Suprapubic skin (tissue), 4 donors: ENCODE measurements at places on chromosomes 4 and X. TPM values are rescaled to one million over a fixed set of nuclear protein-coding genes. Genes with fewer than 3 reads are reported as not detected.

Gene PNMA5
- not detected for total RNA-seq

Gene G3BP2
- total RNA-seq = 57.0 TPM

DNA sequence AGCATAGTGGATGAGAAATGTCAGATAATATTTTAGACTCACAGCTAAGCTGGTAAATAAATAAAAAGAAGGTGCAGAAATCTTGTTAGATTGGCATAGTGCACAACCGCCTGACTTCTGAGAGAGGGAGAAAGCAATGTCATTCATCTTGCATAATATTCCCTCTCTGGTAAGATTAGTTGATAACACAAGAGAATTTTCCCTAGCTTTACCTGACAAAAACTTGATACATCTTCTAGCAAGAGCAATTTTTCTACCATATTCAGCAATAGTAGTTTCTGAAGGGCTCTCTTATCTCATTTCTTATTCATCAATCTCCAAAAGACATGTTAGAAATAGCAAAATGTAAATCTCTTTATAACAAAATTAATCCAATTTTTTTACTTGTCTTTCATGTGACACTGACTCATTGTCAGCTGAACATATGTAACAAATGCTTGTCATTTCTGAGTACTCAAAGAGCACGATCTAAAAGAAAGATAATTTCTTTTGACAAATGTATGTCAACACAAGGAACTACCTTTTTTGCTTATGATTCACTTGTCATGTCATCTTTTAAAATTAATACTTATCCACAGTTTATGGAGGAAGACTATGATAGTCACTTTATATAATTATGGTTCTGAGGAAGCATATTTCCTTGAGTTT, 240.0 kb downstream of the ARAP2 start:
- H3K27ac ChIP-seq = no peak overlapping the region
- H3K4me1 ChIP-seq = no peaks in the 10 kb centered on the region
- H3K36me3 ChIP-seq = no peaks in the 10 kb centered on the region

Gene C4orf50
- total RNA-seq = not detected

- no peaks in the 10 kb centered on the region for H3K27me3 ChIP-seq
- DNase-seq = no peak
- H3K36me3 ChIP-seq = no peaks in the 10 kb centered on the region
- no peak overlapping the region for H3K4me3 ChIP-seq
These were observed 1350.9 kb downstream of the ARAP2 start for GRCh38 chr4:34893382-34893781.
